ENCODE measurements at places on chromosomes 4 and X.

DNA sequence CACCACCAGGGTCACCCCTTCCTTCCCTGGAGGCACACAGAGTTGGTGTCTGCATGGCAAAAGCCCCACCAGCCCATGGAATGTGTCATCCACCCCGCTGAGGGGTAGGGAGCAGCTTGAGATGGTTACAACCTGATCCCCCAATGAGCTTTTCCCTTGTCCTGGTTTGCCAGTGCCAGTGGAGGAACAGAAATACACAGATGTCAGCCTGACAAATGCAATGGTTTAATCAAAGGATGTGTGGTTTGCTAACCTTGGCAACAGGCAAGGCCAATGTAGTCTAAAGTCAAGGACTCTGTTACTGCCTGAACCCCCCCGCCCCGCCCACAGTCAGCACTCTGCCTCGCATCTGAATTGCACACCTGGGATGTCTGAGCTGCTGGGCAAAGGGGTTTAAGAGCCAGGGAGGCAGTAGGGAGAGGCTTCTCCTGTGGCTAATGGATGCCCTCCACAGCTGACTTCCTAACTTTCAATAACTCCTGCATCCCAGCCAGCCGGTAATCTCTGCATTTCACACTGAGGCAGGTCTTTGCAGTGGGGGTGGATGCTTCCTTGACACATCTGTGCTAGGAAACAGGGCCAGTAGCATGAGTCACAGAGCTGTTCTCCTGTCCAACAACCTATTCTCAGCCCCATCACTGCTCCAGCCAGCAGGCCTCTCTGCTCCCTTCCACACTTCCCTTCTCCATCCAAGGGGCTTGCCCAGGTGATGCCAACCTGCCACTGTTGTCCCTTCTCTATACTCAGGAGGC, 137.5 kb downstream of the AMMECR1 start:
- no peak for DNase-seq

GRCh38 chr4:15781427-15782095, 3.4 kb downstream of the CD38 start:
- no peak for DNase-seq

DNA sequence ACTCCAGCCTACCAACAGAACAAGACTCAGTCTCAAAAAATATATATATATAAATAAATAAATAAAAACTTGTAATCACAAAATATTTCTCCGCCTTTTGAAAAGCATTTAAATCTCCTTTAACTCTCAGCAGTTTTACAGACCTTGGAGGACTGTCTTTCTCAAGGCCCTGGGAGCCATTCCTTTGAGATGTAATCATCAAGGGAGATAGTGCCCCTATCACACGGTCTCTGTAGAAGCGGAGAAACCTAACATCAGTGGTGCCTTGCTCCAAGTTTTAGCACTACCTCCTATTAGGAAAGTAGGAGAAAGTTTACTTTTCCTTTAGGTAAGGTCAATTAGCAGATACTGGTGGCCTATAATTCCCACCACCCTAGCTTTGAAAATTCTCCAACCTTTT, 58.5 kb downstream of the ANTXR2 start:
- no peak for DNase-seq

DNA sequence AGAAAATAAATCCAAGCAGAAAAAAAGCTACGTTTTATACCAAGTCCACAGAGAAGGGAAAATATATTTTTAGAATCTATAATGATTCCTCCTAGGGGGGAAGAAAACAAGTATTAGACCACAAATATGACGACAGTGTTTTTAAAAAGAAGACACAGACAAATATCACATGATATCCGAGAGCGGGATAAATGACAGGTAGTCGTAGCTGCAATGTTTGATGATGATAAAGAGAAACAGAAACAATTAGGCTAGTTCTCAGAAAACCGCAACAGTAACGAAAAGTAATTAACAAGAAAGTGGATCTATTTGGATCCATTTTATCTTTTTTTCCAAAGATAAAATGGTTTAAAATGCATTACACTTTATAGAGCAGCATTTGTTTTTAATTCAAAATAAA, 918 bp downstream of the HAUS3 start:
- peak; percentile 72 for DNase-seq

DNA sequence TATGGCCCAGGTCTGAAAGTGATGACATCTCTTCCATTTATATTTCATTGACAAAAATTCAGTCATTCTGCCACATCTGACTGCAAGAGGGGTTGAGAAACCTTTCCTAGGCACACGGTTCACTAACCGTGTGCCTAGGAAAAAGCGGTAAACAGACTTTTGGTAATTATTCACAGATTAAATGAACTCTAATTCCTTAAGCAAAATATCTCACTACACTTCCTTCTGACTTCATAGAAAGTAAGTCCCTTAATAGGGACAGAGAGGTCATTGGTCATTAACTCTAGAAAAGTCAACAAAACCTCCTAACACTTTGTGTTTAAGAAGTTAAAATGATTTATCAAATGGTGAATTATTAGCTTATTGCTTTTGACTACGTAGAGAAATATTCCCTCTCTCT, 205.1 kb downstream of the PDHA2 start:
- DNase-seq, result no peak

DNA sequence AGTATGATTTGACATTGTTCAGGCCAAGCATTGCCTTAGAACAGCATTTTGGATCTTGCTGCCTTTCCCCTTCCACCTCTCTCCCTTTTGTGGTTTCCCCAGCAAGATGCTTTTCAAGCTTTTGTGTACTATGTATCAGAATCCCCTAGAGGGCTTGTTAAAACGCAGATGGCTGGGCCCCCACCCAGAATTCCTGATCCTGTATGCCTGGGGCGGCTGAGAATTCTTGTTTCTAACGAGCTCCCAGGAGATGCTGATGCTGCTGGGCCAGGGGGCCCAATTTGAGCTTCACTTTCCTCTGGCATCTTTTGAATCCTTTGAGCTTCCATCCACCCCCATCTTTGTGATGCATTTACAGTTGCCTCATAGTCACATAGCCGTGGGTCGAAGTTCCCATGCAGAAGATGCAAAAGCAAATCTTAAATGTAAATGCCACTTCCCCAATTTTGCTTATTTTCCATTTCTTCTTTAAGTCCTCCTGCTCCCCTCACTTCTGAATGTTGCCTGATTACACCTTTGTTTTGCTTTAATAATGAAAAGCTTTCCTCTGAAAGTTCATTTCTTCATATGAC, 18.5 kb downstream of the HCCS start:
- DNase-seq, result no peak

- DNase-seq, result peak; percentile 74
Observed at GRCh38 chrX:102652031-102652688, 877 bp downstream of the GPRASP1 start.

- DNase-seq, result no peak
Observed at GRCh38 chrX:17564689-17565409, 172.4 kb upstream of the SCML1 start.

DNA sequence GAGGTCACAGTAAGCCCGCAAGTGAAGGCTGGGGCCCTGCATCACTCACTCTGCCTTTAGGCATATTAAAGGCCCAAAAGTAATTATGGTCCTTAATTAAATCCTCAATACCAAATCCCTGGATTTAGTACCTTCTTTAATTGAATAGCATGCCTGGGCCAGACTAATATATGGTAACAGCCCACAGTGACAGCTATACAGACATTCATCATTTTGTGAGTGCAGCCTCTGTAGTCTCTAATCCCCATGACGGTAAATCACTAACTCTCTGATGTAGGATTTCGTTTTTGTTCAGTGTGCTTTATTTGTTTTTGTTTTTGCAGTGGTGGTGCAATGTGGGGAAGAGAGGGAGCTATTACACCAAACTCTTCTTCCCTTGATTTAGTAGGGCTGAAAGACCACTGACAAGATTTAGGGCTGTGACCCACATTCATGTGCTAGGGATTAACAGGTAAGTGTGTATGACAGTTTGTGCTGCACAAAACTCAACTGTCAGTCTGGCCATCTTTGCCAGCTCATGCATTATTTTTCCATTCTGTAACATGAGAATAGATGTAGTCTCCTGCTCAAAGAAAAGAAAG, 60.6 kb upstream of the SLC39A8 start:
- DNase-seq, result no peak

GRCh38 chr4:108192935-108193334, 24.2 kb upstream of the LEF1 start:
- no peak for DNase-seq

DNA sequence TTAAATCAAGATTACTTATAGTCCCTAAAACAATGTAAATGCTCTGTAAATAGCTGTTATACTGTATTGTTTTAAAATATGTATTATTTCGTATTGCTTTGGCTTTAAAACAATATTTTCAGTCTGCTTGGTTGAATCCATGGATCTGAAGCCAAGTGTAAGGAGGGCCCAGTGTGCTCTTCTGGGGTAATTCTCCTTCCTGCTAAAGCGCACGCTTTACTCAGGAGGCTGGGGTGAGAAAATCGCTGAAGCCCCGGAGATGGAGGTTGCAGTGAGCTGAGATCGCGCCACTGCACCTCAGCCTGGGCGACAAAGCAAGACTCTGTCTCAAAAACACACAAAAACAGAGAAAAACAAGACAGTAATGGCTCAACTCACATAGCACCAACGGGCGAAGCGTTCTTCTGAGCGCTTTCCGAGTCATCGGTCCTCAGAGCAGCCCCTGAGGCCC, 391 bp upstream of the IDUA start:
- DNase-seq, result no peak

GRCh38 chrX:121407627-121408026, 360.2 kb downstream of the GLUD2 start:
- DNase-seq, result no peak

DNA sequence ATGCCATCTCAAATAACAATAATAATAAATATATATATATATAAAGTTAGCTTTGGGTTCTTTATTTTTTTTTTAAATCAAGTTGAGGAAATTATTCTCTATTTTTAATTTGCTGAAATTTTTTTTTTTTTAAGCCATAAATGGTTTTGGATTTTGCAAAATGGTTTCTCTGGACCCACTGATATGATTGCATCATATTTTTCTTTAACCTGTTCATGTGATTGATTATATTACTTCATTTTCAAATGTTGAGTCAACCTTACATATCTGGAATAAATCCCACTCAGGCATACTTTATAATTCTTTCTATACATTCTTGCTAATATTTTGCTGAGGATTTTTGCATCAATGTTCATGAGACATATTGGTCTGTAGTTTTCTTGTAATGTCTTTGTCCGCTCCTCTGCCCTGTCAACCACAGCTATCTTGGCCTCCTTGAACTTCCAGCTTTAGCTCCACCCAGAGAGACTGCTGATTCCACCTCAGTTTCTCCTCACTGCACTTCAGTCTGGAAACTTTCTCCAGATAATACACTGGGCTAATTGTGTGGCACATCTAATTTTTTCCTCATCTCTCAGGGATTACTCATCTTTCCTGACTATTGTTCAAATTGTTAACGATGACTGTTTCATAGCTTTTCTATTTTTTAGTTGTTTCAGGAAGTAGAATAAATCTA, 160.9 kb upstream of the GIMD1 start:
- DNase-seq, result no peak

- no peak for DNase-seq
Observed at GRCh38 chr4:172109466-172109865, 296.3 kb downstream of the GALNTL6 start.

DNA sequence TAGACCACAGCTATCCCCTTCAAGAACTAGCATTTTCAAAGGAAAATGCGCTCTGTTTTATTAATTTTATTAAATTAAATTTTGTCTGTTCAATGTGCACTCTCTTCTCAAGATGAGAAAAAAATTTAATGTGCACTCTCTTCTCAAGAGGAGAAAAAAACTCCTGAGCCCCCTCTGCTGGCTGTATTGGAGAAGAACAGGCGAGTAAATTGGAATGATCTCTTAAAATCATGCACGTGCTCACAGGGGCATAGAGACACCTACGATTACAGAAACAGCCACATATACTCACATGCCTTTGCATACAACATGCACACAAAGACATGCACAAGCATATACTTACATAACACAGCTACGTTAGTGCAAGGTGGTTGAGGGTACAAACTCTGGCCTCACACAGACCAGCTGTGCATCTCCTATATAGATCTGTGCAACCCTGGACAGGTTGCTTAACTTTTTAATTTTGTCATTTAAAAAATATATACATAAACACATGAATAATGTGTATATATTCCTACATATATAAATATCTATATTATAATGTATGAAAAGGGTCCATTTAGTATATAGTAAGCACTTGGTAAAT, 176.2 kb upstream of the CXorf66 start:
- peak; percentile 17 for DNase-seq

DNA sequence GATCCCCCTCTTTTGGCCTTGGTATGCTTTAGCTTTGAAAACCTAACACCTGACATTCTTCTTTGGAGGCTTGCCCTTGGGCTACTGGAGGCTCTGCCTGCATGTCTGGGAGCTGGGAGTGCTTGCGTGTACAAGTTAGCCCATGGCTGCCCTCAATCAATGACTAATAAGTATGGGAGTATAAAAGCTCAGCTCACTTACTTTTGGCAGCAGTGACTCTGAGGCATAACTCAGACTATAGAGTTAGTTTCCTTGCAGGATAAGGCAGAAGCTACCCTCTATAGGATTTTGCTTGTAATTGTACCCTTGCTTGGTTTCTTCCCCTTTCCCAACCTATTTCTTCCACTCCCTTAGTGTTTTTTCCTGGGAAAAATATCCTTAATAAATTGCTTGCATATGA, 247.9 kb downstream of the PPP1R2C start:
- DNase-seq, result no peak

DNA sequence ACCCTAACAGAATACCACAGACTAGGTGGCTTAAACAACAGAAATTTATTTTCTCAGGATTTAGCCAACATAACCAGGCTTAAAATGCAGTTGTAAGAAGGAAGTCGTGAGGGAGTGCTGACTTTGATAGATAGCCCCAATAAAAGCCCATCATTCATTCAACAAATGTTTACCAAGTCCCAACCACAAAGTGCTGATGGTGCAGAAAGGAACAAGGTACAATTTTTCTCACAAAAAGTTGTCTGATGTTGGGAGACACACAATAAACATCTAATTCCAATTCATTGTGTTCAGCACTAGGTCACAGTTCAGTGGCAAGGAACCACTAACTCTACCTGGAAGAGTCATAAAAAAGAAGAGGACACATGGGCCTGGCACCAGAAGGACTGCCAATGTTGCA, 42.2 kb downstream of the AKAP4 start:
- no peak for DNase-seq

- no peak for DNase-seq
Observed at GRCh38 chr4:139767168-139767567, 101.5 kb downstream of the MGST2 start.

DNA sequence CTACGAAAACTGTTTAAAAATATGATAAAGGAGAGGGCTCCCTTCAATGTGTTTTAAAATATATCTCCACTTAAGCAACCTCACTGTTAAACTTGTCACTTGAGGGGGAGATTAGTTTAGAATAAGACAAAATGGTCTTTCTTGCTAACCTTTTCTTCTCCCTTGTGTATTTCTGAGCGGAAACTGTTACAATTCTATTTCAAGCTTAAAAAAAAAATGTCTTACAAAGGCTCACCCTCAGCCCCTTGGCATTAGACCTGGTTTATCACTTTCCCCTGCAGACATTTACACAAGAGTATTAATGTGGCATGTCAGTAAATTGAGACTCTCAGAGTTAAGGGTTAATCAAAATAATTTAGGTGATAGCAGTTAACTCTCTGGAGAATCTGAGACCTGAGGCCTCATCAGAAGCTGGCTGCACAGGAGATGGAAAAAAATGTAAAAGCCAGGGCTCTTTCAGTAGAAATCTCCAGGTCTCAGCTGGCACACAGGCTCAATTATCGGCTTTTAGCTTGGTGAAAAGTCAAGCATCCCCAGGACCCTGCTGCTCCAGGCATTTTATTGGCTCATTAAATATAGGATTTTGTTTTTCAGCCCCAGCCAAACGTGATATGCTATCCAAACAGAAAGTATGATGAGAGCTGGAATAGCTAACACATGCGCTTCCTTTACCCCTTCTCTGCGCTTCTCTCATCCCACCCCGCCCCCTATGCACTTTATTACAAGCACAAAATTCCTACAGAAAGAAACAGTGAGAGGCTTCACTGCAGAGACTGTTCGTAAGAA, 130.5 kb downstream of the PPA2 start:
- no peak for DNase-seq
